ENCODE measurements at places on chromosomes 16 and 17.

GRCh38 chr17:55931446-55931845 lies 180.6 kb downstream of the PCTP start:
- no peak for DNase-seq

DNA sequence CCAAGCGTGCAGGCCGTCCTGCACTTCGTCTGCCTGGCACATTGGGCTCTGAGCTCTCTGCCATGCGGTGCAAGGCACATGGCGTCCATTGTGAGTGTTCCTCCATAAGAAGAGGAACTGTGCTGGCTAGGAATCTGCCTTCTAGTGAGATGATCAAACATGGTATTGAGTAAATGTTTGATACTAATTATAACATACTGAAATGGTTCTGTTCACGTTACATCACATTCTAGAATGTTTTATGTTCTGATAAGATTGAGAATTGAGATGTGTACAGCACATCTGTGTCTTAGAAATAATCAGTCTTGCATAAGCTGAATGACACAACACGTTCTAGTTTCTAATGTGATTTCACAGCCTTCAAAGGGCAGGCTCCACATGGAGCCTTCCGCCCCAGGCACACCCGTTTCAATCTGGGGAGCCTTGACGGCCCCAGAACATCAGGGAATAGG lies 42.9 kb downstream of the USP10 start:
- DNase-seq: no peak

GRCh38 chr17:31385428-31386285 lies 5.8 kb upstream of the RAB11FIP4 start:
- no peak for DNase-seq

GRCh38 chr17:7021993-7022778 lies 664 bp upstream of the BCL6B start:
- DNase-seq: peak; percentile 68

DNA sequence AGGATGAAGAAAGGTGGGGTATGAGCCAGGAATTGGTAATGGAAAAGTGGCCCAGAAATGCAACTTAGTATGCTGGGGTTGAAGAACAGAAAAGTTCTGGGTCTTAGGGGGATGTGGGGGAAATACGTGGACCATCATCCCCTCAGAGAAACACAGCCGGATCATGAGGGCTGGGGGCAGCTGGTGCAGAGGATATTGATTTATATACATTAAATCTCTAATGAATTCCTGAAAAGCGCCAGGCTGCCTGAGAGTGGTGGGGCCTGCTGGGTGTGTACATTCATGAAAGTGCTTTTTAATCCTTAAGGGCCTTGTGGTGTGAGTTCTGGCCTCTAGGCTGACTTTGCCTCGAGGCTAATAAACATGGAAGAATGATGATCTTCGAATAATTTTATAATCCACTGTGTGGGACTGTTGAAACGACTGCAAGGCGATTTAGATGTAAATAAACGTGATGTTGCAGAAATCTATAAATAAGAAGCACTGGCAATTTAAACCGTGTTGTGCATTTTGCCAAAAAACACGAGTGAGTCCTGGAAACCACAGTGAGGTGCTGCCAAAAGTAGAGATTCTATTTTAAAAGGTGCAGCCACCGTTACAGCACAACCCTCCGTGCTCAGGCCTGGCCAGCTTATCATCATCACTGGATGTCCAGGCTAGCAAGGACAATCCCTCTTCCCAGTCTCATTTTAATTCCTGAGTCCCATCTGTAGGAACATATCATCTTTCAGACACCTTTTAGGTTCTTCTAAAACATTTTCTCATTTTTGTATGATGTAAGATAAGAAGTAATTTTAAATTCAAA lies 32.1 kb downstream of the PRKAR1A start:
- no peak for DNase-seq

DNA sequence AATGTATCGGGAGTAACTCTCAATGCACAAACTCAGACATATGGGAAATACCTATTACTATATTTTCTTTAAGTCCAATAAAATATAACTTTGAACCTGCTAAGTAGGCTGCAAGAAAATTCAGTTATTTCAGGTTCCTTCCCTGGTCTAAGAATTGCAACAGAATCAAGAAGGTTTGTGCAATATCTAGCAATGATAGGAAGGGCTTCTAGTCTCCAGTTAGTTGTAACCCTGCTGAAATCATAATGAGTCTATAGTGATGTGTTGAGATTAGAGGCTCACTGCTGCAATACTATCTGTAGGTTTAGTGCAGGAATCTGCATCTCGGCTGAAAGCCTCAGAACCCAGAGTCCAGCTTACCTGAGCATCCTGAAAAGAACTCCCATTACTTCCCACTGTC lies 110.5 kb downstream of the PMP22 start:
- DNase-seq: no peak

GRCh38 chr17:15944759-15945526 lies at the start of gene ADORA2B:
Gene ADORA2B, plus strand, starts transcription at chr17:15945130. Its CDS starts 119 bp downstream, at chr17:15945249.
- peak; percentile 75 for DNase-seq

- no peak for DNase-seq
These were observed 1.5 kb downstream of the ADGRG3 start for GRCh38 chr16:57669476-57670162.

GRCh38 chr17:16962804-16963203 lies 9.1 kb downstream of the TNFRSF13B start:
- DNase-seq: no peak

GRCh38 chr17:66884931-66885330 lies 50.0 kb downstream of the CACNG5 start:
- DNase-seq: no peak

DNA sequence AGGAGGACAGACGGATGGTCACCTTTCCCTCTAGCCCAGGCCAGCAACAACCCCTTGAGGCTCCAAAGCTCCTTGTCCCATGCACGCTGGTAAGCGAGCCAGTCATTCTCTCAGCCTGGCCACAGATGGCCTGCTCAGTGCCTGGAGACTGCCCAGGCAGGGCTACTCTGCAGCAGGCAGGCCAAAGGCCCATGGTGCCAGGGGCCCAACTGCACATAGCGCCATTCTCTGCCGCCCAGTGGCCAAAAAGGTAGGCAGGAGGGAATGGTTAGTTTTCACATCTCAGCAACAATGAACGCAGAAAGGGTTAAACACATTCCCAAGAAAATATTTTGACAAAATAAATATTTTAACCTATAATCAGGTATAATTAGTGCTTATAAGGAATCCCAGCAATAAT lies 7.7 kb upstream of the SREBF1 start:
- no peak for DNase-seq

DNA sequence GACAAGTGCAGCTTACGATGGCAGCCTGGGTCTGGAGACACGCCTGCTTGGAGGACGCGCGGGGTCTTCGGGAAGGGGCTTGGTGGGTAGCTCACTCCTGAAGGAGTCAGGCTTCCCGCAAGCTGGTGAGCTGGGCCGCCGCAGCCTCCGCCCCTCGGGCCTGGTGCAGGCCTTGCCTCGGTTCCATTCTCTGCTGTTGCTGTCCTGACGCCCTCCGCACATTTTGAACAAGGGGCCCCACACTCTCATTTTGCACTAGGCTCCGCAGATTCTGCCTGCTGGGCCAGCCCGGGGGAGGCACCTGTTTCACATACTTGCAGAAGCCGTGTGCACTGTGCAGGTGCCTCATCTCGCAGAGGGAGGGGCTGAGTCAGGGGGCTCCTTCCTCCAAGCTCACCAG lies 31.9 kb upstream of the CBX4 start:
- no peak for DNase-seq

- DNase-seq: no peak
These were observed 1.8 kb downstream of the CDH8 start for GRCh38 chr16:62034231-62035114.

DNA sequence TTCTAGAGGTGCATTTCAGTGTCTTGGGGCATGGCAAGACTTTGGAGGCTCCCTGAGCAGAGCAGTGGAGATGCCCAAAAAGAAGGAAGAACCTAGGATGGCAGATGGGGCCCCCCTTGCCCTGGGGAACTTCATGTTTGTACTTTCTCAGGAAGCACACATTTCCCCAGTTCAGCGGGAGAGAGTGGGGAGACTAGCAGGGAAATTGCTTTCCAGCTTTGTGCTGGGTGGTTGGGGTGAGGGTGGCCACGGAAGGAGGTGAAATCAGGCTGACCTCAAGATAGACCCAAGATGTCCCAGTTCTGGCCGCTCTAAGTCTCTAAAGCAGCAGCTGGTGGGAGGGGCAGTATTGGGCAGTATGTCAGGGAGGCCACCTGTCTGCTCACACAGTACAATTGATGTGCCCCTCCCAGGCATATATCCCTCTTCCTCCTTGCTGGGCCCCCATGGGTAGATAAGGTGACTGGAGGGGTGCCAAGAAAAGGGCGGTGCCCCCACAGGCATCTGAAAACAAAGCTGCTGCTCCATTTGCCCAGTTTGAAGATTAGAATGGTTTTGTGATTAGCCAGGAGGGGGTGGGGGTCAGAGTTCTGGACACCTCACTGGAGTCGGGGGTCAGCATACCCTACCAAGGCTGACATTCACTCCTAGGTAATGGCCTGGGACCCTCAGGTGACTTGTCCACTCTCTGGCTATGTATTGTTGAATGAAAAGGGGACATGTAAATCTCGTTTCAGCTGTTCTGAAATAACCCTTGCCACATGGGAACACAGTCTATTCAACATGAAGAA lies 17.1 kb upstream of the NAGLU start:
- no peak for DNase-seq

GRCh38 chr17:76009447-76009846 lies 8.8 kb downstream of the CDK3 start:
- no peak for DNase-seq

GRCh38 chr17:6304894-6305612 lies 129.9 kb downstream of the AIPL1 start:
- no peak for DNase-seq

GRCh38 chr16:2042171-2042985 lies 5.3 kb downstream of the NTHL1 start:
- DNase-seq: no peak

GRCh38 chr17:28948342-28948741 lies 3.0 kb downstream of the PHF12 start:
- DNase-seq: no peak

DNA sequence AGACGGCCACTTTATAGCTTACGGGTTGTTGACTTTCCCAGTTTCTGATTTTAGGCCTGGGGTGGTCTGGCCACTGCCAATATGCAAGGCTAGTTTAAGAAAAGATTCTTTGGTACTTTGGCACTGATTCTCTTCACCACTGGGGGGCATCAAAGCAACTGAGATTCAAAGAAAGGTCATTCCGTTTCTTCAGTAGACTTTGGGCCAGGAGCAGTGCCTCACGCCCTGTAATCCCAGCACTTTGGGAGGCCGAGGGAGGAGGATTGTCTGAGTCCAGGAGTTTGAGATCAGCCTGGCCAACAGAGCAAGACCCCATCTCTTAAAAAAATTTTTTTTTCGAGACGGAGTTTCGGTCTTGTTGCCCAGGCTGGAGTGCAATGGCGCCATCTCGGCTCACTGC lies 53.0 kb downstream of the RPA1 start:
- peak; percentile 44 for DNase-seq

DNA sequence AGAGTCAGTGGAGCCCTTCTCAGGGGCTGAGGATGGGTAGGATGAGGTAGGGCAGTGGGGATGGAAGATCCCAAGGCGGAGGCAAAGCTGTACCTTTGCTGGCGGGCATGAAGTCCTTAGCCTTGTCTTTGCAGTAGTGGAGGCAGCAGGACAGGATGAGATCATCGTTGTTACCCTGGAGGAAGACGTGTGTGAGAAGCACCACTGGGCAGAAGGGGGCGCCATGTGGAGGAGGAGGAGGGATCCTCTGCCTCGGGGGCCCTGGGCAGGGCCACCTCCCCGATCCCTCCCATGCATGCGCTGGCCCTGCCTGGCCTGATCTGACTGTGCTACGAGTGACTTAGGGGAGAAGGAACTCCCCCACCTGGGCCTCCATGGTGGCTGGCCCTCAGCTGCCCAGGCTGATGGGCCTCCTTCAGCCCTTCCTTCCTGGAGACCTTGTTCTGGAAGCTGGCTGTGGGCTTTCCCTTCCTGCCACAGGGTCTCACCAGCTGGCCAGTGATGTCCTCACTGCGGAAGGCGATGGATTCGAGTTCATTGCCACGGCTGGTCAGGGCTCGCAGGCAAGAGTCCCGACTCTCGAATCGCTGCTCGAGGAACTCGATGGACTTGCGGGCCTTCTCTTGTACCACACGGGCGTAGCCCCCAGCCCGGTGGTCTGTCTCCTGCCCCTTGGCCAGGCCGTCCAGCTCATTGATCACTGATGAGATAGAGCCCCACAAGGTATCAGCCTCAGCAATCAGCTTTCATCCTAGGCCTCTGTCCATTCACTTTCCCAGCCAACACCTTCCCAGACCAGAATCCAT lies 10.3 kb downstream of the HIC1 start:
- DNase-seq: no peak

GRCh38 chr16:72083778-72084404 lies 9.5 kb downstream of the TXNL4B start:
- DNase-seq: no peak

DNA sequence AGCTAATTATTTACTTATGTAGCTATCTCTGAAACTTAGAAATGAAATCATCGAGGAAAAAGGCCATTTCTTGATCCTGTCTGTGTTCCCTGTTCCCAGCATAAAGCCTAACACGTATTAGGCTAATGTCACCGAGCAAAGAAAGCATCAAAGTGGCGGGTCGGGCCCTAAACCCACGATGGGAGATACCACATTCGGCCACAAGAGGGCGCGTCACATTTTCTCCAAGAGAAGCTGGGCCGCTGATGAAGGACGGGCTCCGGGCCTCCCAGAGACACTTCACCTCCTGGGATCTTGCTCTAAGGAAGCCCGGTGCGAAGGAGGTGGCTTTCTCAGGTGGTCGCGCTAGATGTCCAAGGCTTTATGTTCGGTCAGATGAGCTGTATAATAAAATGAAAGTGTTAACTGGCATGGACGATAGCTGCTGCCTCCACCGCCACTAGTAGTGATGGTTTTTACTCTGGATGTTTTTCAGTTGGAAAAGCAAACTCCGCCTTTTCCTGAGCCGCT lies 853 bp upstream of the PDK2 start:
- DNase-seq: peak; percentile 91

GRCh38 chr17:48484256-48484655 lies 46.6 kb downstream of the HOXB1 start:
- DNase-seq: no peak

- no peak for DNase-seq
These were observed 171.7 kb downstream of the VPS53 start for GRCh38 chr17:542943-543342.

- no peak for DNase-seq
These were observed 35.0 kb downstream of the USP32 start for GRCh38 chr17:60356940-60357339.

DNA sequence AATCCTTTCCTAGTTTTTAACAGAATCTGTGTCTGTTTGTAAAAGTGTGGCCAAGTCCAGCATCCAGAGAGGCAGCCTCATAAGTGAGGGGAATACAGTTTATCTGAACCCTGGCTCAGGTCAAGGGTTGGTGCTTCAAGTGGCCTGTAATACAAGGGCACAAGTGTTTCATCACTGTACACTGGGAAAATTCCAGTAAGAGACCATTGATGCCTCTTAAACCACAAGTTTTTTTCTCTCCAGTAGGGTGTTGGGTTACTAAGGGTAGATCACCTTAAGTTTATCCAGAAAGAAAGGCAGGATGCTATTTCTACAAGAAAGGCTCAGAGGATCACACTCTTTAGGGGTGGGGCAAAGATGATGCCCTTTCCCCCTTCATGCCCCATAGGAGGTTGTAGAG lies 96.7 kb downstream of the CDYL2 start:
- DNase-seq: no peak

GRCh38 chr17:20045476-20045875 lies 36.3 kb downstream of the SPECC1 start:
- DNase-seq: no peak

- no peak for DNase-seq
These were observed 66.6 kb downstream of the SIAH1 start for GRCh38 chr16:48318630-48319029.
